ENCODE measurements at places on chromosomes 7 and 10. TPM values are rescaled to one million over a fixed set of nuclear protein-coding genes. Genes with fewer than 3 reads are reported as not detected.

GRCh38 chr7:25478925-25479324 lies 250.6 kb upstream of the NPVF start:
- H3K36me3 ChIP-seq: no peaks in the 10 kb centered on the region
- H3K27me3 ChIP-seq: peaks cover 2% of the 10 kb centered on the region
- no peaks in the 10 kb centered on the region for H3K4me1 ChIP-seq

GRCh38 chr7:37149773-37150124 lies 298.9 kb downstream of the ELMO1 start:
- H3K4me3 ChIP-seq: no peak overlapping the region
- H3K4me1 ChIP-seq: no peaks in the 10 kb centered on the region
- DNase-seq: no peak
- no peaks in the 10 kb centered on the region for H3K27me3 ChIP-seq
- H3K36me3 ChIP-seq: peaks cover 20% of the 10 kb centered on the region

- peak overlapping the region; percentile 73 for H3K27ac ChIP-seq
- H3K4me3 ChIP-seq: no peak overlapping the region
- H3K36me3 ChIP-seq: no peaks in the 10 kb centered on the region
- no peaks in the 10 kb centered on the region for H3K27me3 ChIP-seq
- no peak for DNase-seq
- H3K4me1 ChIP-seq: peaks cover 37% of the 10 kb centered on the region
Observed at GRCh38 chr10:119284679-119285096, 77.3 kb downstream of the GRK5 start.

C10orf62 gene
- total RNA-seq: not detected

DNA sequence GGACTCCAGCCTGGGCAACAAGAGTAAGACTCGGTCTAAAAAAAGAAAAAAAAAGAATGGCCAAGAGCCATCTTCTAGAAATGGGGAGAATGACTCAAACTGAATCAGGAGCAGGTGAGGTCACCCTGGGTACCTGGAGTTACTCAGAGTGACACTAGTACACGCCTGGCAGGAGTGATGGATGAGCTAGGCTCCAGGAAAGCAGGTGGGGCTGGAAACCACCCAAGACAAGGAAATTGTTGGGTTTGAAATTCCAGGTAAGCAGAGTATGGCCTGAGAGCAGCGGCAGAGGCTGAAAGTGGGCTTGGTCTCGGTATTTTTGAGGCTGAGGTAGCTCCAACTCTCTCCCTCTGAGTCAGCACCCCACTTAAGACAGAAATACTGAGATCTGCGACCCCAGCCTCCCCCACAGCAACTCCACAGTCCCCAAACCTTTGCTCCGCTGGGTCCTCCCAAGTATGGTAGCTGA lies 18.5 kb downstream of the DDIT4 start:
- H3K4me3 ChIP-seq: no peak overlapping the region
- no peaks in the 10 kb centered on the region for H3K36me3 ChIP-seq
- H3K4me1 ChIP-seq: peaks cover 15% of the 10 kb centered on the region
- no peak overlapping the region for H3K27ac ChIP-seq
- no peak for DNase-seq

GRCh38 chr10:69883310-69884023 lies 81.8 kb downstream of the COL13A1 start:
- H3K27ac ChIP-seq: no peak overlapping the region
- H3K27me3 ChIP-seq: peaks cover 37% of the 10 kb centered on the region
- no peaks in the 10 kb centered on the region for H3K36me3 ChIP-seq
- H3K4me1 ChIP-seq: no peaks in the 10 kb centered on the region

DNA sequence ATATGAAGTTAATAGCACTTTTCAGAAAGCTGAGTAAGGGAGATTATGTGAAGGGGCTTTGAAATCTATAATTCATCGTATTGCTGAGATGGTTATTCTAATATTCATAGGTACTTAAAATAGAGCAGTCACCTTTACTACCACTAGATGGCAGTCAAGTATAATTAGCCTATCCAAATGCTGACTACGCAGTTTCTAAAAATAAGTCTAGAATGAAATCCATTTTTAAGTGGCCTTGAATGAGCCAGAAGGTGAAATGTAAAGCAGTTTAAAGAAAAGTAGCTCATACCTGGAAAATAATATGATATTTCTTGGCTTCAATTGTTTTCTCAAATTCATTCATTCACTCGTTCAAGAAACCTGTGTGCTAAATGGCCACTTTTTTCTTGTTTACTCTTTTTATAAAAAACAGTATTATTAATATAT lies 1277.1 kb downstream of the GATA3 start:
- DNase-seq: no peak
- H3K27ac ChIP-seq: no peak overlapping the region
- H3K4me1 ChIP-seq: no peaks in the 10 kb centered on the region

- DNase-seq: no peak
- H3K27ac ChIP-seq: no peak overlapping the region
Observed at GRCh38 chr7:44368885-44369284, 43.5 kb upstream of the CAMK2B start.

PTF1A gene
- not detected for total RNA-seq

CCDC3 gene
- total RNA-seq: 0.16 TPM

GRCh38 chr10:125289461-125289860 lies 129.1 kb upstream of the CTBP2 start:
- H3K4me3 ChIP-seq: no peak overlapping the region
- no peaks in the 10 kb centered on the region for H3K27me3 ChIP-seq
- no peaks in the 10 kb centered on the region for H3K4me1 ChIP-seq
- no peak overlapping the region for H3K27ac ChIP-seq
- H3K36me3 ChIP-seq: no peaks in the 10 kb centered on the region

GRCh38 chr10:112565434-112566053 lies 118.5 kb downstream of the VTI1A start:
- no peaks in the 10 kb centered on the region for H3K36me3 ChIP-seq
- no peak for DNase-seq
- no peak overlapping the region for H3K4me3 ChIP-seq
- H3K27me3 ChIP-seq: no peaks in the 10 kb centered on the region
- no peak overlapping the region for H3K27ac ChIP-seq

AGFG2 gene
- total RNA-seq: 54.6 TPM

DNA sequence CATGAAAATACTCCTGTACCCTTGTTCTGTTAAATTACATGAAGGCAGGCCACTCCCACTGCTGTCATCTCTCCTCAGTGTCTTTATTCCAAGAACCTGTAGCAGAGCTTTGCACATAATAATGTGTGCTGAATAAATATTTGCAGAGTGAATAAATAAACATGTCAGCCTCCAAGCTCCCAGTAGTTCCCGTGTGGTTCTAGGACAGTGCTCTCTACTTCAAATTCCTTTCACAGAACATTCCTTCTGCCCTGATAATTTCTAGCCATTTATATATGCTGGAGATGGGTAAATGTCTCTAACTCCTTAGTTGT lies 20.3 kb upstream of the HYAL4 start:
- H3K4me3 ChIP-seq: no peak overlapping the region
- peaks cover 4% of the 10 kb centered on the region for H3K4me1 ChIP-seq
- no peaks in the 10 kb centered on the region for H3K27me3 ChIP-seq
- no peak for DNase-seq

ACBD7 gene
- total RNA-seq: not detected

ASB15 gene
- total RNA-seq: not detected

DNA sequence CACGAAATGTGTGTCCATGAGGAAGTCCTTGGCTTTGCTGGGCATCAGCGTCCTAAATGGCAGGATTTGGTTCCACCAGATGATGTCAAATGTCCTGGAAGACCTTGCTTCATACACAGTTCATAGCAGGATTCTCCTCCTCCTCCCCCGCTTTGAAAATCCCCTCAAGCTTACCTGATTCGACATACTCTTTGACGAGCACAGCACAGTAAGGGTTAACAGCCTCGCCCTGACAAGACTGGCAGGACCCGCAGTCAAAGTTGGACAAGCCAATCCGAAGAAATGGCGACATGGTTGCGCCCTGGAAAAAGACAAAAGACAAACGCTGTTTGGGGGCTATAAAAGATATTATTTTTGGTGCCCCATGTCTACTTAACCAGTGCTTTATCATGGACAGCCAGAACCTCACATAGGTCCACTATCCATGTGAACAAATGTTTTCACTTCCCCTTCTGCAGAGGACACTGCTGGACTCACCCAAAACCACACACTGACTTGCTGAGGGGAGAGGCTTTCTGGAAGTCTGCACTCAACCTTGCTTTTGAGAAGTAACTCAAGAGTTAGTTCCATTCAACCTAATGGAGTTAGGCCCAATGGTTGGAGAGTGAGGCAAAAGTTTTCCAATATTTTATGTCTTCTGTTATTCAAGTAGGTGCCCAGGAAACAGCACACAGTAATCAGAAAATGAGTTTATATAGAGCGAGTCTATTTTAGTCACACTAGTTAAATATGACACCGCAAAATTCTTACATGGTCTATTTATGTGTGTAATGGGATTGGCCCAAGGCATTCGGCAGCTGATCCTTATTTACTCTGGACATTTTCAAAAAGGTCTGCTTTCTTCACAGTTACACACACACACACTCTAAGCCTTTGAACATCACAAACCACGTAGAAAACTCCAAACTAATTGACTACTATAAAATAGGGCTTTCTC lies 65.0 kb downstream of the PRKCQ start:
- H3K4me1 ChIP-seq: peaks cover 46% of the 10 kb centered on the region
- no peaks in the 10 kb centered on the region for H3K27me3 ChIP-seq
- no peak overlapping the region for H3K4me3 ChIP-seq
- no peak overlapping the region for H3K27ac ChIP-seq
- no peak for DNase-seq
- peaks cover 42% of the 10 kb centered on the region for H3K36me3 ChIP-seq

- no peak overlapping the region for H3K4me3 ChIP-seq
- peak overlapping the region; percentile 17 for H3K27ac ChIP-seq
- no peak for DNase-seq
Observed at GRCh38 chr7:21383227-21384220, 44.4 kb upstream of the SP4 start.

CRHR2 gene
- total RNA-seq: not detected

KIAA1217 gene
- not detected for total RNA-seq

DNA sequence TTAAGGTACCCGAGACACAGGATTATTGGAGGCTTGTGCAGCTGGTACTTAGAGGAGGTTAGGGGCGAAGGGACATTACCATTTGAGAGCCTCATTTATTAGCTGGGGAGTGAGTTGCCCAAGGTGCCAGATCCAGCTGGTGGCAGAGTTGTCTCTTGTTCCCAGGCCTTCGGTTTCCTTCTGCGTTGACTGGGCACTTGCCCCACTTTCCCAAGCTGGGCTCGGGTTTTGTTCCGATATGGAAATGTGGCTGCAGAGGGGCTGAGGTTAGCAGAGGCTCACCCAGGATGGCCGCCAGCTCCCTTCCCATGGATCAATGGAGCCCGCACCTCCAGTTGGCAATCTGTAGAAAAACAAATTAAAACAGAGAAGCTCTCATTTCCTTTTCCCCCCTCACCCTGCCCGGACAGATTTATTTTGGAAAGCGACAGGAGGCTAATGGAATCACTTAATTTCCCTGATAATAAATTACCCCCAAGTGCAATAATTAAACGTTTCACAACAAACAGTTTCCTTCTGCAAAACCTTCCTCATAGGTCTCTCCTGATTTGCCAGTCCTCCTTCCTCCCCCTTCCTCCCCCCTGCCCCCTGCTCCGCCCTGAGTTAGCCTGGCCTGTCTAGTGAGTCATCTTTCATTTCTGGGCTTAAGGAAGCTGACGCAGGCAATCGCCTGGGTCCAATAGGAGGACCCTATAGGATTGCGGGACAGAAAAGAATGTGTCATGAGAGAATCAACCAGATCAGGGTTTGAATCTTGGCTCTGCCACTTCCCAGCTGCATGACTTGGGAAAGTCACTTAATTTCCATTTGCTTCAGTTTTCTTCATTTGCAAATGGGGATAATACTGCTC lies 51.7 kb downstream of the ADRA2A start:
- H3K27ac ChIP-seq: no peak overlapping the region
- no peaks in the 10 kb centered on the region for H3K27me3 ChIP-seq
- no peaks in the 10 kb centered on the region for H3K36me3 ChIP-seq
- no peak for DNase-seq
- no peaks in the 10 kb centered on the region for H3K4me1 ChIP-seq

All from T-cell (primary cell).